ENCODE measurements at places on chromosomes 4 and X.
A peak's percentile ranks its signal among the peaks of the same experiment; 100 is the strongest.

GRCh38 chr4:74244049-74244448 is 64.2 kb upstream of the EPGN start:
- no peak for DNase-seq

GRCh38 chrX:9746148-9746888 is 19.3 kb downstream of the GPR143 start:
- DNase-seq = peak; percentile 40

GRCh38 chr4:61143461-61143860 is 56.7 kb upstream of the ADGRL3 start:
- no peak for DNase-seq

DNA sequence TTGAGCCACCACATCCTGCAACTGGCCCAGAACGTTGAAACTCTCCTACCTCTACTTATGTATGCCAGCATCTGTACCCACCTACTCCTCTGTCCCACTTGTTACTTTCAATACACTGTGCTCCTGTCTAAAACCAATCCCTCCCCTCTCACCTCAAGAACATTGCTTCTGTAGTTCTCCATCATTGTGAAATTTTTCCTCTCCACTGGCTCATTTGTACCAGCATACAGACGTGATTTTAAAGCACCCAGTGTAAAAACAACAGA is 25.5 kb upstream of the USO1 start:
- no peak for DNase-seq

DNA sequence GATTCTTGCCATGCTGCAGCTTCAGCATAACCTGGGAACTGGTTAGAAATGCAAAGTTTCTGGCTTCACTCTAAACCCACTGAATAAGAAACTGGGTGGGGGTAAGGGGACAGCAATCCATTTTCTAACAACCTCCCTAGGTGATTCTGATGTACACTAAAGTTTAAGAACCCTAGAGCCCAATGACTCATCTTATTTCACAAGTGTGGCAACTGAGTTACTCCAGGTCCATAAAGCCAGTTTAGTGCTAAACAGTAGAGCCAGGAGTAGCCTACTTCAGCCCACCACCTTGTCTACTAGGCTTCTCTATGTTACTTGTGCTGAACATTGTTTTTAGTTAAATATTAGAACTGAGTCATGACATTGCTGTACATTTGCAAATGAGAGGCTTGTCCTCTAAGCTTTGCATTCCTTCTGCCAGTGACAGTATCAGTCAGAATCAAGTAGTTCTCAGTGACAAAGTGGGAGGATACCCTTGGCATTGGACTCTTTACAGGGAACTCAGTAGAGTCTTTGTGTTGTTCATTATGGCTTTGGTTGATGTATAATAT is 518.0 kb downstream of the RPA4 start:
- DNase-seq = no peak

DNA sequence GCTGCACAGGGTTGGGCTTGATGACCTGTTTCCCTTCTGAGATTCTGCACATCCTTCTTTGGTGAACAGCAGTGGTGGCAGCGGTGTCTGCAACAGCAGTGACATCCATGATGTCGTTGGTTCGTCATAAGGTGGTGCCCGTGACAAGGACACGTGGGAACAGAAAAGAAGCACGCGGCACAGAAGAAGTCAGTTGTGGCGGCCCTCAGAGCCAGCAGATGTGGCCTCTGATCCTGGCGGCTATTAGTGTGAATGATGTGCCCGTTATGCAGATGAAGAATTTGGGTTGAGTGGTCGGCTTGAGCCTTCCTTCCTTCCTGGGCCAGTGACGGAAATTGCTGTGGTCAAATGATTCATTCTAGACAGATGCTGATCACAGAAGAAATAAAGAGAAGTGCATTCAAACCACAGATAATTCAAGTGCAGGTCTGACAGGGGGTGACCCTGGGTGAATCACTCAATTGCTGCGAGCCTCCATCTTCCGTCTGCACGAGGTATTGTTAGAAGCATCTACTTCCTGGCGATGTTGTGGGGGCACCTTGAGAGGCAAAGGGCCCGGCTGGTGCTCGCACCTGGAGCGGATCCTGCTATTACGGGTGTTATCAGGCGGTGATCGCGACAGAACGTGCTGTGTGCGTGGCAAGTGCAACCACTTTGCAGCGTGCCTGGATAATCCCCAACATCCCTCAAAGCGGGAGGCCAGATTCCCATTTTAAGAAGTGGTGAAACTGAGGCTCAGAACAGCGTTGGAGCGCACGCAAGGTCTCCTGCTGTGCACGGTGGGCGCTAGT is 215.2 kb upstream of the PSAPL1 start:
- peak; percentile 68 for DNase-seq

DNA sequence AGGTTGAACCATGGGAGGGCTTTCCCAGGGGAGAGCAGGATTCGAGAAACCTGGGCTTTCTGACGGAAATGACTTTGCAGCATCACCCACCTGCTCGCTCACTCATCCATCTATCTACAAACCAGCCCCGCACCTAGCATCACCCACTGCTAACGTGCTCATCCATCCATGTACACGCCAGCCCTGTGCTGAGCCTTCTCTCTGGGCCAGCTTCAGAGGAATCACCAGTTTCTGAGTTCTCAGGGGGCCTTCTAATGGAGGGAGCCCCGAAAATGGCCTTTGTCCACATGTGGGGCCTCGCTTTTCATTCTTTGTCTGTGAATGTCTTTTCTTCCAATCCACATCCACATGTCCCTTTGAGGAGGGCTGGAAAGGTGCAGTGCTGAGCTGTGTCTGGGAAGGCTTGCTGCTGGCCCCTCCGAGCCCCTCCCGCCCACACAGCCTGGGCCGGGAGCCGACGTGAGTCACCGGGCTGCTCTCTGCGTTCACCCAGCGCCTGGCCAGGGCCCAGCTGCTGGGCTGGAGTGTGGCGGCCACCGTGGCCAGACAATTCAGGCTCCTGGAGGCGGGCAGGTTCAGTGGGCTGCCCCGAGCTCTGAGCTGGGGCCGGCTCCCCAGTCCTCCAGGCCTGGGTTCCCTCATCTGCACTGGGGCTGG is 14.7 kb downstream of the SORCS2 start:
- DNase-seq = peak; percentile 35

DNA sequence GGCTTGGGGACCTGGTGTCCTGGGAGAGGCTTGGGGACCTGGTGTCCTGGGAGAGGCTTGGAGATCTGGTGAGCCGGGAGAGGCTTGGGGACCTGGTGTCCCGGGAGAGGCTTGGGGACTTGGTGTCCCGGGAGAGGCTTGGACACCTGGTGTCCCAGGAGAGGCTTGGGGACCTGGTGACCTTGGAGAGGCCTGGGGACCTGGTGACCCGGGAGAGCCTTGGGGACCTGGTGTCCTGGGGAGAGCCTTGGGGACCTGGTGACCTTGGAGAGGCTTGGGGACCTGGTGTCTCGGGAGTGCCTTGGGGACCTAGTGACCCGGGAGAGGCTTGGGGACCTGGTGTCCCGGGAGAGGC is 12.6 kb downstream of the SHOX start:
- no peak for DNase-seq

- DNase-seq = no peak
Measured at GRCh38 chrX:71616672-71617529, 1.4 kb downstream of the CXCR3 start.

DNA sequence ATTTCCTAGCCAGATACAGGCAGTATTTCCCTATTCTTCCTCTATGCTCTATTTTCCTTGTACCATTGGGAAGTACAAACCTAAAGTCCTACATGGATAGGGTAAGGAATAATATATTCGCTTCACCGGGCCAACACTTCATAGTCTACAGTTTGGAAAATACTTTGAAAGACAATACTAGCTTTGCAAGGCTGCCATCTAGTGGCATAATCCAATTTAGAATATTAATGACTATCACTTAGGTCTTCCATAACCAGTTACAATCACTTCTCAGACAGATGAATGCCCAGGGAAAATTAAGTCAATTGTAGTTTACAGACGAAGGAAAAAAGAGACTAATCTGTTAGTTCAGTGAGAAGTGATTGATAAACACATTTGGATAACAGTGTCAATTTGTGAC is 141.0 kb upstream of the FAM47C start:
- DNase-seq = peak; percentile 29

GRCh38 chr4:18923496-18924161 is 902.1 kb upstream of the LCORL start:
- DNase-seq = no peak

DNA sequence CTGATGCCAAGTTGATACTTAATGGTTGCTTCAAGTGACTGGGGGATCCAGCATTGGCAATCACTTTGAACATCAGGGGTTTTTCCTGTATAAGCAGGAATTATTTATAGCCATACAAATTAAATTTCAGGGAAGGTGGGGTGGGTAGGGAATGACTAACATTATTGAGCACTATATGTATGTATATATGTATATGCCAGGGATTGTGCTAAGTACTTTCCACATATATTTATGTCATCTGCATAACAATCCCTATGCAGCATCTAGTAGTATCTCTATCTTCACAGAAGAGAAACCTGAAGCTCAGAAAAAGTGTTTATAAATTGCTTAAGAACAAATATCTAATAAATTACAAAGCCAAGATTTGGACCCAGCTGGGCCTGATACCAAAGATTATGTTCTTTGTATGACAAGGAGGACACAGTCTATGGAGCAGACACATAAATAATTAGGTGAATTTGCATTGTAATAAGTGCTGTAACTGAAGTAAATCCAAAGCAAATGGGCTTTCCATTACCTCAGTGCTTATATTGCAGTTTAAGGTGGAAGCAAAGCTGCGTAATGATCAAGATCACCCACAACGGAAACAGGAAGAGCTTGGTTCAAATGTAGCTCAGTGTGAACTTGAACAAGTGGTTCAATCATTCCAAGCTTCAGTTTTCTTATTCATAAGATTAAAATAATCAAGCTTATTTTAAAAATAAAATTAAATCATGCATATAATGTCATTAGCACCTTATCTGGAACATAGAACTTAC is 18.9 kb upstream of the RASGEF1B start:
- DNase-seq = no peak

DNA sequence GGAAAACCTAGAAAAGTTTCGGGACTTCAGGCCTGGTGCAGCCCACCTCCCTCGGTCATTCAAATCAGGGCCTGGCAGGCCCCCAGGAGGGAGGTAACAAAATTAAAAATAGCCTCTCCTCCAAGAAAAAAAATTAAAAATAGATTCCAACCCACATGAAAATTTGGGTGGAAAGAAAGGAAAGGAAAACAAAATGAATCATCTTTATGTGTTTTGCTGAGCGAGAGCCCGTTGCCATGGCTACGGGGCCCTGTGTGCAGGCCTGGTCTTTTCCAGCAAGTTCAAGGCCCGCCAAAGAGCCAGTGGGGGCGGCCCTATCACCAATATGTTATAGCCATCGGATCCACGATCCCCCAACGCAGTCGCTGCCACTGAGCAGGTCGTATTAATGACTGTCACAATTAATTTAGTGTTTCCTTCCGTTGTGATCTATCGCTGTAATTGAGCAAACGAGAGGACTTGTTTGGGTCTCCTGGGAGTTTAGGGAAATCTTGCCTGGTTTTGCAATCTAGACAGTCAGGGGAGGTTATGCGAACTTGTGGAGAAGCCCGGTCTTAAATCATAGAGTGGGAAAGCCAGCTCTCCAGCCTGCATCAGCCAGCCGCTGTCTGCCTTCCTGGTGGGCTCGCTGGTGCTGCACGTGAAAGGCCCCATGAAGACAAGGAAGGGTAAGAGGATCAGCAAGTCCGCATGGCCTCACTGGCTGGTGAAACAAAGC is 452.4 kb downstream of the BCOR start:
- DNase-seq = no peak

DNA sequence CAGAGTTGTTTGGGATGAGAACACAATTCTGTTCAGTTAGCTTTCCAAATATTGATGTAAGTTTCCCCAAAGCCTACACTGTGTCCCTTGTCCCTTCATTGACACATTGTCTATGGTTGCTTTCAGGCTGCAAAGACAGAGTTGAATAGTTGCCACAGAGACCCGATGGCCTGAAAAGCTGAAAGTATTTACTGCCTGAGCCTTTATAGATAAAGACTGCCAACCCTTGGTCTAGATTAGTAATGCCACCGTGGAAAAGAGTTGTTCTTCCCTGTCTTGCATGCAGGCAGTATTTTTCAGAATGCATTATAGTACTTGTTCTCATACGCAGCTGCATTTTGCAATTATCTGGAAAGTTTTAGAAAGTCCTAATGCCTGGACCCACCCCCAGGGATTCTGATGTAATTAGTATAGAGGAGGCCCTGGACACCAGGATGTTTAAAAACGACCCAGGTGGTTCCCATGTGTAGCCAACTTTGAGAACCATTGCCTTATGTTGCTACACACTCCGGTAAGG is 180.8 kb downstream of the FRMPD4 start:
- DNase-seq = no peak

DNA sequence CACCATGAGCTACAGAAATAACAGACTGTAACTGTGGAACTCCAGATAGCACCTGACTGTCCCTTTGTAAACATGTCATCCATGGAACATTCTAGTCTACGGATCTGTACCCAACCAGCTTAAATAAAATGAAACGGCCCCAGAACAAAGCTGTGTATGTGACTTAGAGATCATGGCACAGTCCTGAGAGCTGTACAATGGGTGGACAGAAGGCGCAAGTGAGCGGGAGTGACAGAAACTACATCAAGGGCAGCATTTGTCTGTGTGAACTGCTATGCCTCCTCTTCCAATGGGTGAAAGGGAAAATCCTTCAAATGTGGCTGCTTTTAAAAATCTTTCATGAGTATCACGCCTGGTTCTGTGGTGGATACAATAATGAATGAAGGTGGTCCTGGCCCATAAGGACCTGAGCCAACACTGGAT is 72.5 kb downstream of the FAT1 start:
- DNase-seq = no peak

DNA sequence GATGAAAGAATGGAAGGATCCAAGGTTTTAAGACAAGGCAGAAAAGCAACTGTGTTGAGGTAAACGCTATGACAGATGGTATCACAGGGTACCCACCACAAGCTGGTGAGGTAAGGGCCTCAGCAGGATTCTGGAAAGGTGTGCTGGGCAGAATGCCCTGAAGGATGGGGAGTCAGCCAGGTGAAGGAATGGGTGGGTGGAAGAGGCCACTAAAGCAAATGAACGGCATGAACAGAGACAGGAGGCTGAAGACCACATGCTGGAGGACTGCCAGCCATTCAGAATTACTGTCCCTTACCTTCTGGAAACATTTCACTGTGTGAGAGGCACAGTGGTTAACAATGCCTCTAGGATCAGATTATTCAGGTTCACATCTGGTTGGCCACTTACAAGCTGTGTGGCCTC is 23.6 kb downstream of the GPRIN3 start:
- no peak for DNase-seq

DNA sequence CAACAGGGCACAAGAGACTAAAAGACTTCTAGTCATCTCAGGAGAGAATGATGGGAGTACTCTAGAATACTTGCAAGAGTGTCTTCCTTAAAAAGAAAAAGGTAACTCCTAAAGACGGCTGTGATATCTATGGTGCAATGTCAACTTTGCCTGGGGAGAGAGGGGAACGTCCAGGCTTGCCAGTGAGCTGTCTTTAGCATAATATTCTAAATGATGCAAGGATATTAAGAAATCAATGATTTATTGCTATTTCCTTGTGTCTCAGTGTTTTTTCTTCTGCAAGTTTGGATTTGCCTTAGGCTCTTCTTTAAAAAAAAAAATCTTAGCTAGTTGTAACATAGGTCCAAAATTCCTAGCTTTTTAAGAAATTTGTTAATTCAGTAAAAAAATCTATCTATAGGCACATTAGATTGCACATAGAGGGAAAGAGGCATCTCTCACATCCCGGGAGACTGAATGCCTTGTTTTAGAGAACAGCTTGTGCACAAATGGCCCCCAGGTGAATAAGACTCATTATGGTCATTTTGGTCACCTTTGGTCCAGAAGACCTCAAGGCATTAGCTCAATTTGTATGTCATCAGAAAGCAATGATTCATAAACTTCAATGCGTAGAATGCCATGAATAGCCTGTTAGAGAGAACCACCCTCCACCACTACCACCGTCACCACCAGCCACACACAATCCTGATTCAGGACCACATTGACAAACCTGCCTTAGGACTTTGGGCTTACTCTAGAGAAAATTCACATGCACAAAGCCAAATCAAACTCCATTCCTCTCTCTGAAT is 104.1 kb downstream of the PALLD start:
- DNase-seq = no peak
